ENCODE measurements at places on chromosomes 13 and 19.
A peak's percentile ranks its signal among the peaks of the same experiment; 100 is the strongest.

- peak; percentile 69 for DNase-seq
Measured at GRCh38 chr19:58181902-58182576, 822 bp upstream of the ZNF274 start.

GRCh38 chr13:27353166-27353583 is 71.2 kb upstream of the GTF3A start:
- DNase-seq = no peak

DNA sequence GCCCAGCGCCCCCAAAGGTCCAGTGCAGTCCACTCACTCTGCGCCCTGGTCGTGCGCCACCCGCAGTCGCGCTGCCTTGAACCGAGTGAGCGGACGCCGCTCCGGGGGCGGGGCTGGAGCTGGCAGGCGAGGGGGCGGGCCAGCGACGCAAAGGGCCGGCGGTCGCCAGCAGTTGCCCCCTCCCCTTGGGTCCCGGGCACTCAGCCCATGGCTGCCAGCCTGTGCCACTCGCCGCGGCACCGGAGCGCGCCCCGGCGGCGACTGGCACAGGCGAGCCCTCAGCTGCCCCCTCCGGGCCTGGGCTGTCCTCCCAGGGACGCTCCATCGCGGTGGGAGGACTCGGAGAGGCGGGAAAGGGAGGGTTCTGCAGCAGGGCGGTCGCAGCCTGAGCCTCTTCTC is at the start of gene S1PR5:
Gene S1PR5 (minus strand): TSS at position 87 of the 399 bp plus-strand sequence. CDS start 2,436 bp downstream, outside the sequence.
- DNase-seq = peak; percentile 34

GRCh38 chr13:76378767-76379166 is 507.4 kb downstream of the KCTD12 start:
- no peak for DNase-seq

All from CD4-positive, alpha-beta T cell treated with Interleukin-10 for 1 hour (primary cell).